ENCODE measurements at places on chromosomes 1 and 21.

GRCh38 chr21:38930853-38931252 is 125.1 kb downstream of the ETS2 start:
- no peak for DNase-seq

- no peak for DNase-seq
Observed at GRCh38 chr1:65247419-65248359, 61.7 kb upstream of the DNAJC6 start.

- no peak for DNase-seq
Observed at GRCh38 chr1:14117700-14118099, 417.7 kb downstream of the PRDM2 start.

DNA sequence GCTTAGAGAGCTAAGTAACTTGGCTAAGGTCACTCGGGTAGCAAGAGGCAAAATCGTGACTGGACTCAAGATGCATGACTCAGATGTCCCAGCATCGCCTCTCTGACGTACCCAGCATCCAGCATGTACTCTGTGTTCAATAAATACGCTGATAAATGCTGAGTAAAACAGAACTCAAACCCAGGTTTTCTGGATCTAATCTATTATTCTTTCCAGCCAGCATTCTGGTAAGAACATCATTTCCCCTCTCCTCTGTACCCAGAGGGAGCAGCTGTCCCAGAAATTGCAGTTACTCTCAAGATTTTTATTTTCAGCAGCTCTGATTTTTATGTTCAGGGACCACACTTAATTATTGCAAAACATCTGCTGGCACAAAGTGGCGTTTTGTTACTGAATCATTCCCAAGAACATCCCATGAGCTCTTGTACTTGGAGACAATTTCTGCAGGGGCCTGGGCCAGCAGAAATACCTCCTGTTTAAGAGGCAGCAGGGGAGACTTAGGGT is 249.0 kb downstream of the PRDM2 start:
- DNase-seq = no peak

DNA sequence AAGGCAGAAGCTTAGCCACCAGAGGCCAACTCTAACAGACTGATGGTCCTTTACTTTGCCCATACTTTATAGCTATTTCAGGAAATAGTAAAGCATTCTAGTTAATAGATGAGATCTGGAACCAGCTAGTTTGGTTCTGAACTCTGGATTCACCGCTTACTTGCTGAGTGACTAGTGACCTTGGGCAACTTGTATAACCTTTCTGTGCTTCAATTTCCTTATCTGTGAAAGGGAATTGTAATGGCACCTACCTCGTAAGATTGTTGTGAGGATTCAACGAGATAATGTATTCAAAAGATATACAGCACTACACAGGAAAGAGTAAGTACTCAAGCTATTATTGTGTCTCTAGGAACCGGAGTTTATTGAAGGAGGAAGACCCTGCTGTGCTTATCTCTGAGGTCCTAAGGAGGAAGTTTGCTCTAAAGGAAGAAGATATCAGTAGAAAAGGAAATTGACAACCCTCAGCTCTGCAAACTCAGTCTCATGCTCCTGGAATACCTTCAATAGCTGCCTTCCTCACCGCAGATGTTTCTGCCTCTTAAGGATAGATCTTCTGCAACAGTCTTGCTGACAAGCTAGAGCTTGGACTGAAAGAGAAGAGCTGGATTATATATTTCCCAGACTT is 11.9 kb downstream of the MTFR1L start:
- no peak for DNase-seq

GRCh38 chr1:108880850-108881249 is 4.1 kb downstream of the GPSM2 start:
- no peak for DNase-seq
